ENCODE measurements at places on chromosomes 2 and 18. TPM values are rescaled to one million over a fixed set of nuclear protein-coding genes. Genes with fewer than 3 reads are reported as not detected.

GRCh38 chr2:65025453-65026123, 30.6 kb upstream of the CEP68 start:
- H3K4me3 ChIP-seq, result no peak overlapping the region
- DNase-seq, result no peak
- peaks cover 10% of the 10 kb centered on the region for H3K4me1 ChIP-seq
- H3K36me3 ChIP-seq, result peaks cover 31% of the 10 kb centered on the region
- H3K27me3 ChIP-seq, result no peaks in the 10 kb centered on the region
- H3K27ac ChIP-seq, result no peak overlapping the region

DNA sequence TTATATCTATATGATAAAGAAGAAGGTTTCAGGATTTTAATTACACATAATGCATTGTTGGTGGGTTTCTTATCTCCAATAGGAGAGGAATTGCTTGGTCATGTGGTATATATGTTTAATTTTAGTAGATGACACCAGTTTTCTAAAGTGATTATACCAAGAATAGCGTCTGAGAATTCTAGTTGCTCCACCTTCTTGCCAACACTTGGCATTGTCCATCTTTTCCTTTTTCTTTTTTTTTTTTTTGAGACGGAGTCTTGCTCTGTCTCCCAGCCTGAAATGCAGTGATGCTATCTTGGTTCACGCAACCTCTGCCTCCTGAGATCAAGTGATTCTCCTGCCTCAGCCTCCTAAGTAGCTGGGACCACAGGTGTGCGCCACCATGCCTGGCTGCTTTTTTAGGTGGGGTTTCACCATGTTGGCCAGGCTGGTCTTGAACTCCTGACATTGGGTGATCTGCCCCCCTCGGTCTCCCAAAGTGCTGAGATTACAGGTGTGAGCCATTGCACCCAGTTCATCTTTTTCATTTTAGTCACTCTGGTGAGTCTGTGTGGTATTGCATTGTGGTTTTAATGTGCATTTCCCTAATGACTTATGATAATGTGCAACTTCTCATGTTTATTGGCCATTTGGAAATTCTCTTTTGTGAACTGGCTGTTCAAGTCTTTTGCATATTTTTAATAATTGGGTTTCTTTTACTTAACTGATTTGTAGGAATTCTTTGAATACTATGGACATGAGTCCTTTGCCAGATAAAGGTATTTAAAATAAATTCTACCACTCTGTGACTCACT, 37.3 kb upstream of the ZNF512 start:
- H3K4me1 ChIP-seq, result no peaks in the 10 kb centered on the region
- H3K4me3 ChIP-seq, result no peak overlapping the region
- no peak overlapping the region for H3K27ac ChIP-seq
- peaks cover 5% of the 10 kb centered on the region for H3K27me3 ChIP-seq
- no peaks in the 10 kb centered on the region for H3K36me3 ChIP-seq
- DNase-seq, result no peak

Gene HMSD
- total RNA-seq, result 9.1 TPM

- no peak overlapping the region for H3K27ac ChIP-seq
- H3K4me3 ChIP-seq, result no peak overlapping the region
- H3K36me3 ChIP-seq, result peaks cover 42% of the 10 kb centered on the region
- H3K27me3 ChIP-seq, result no peaks in the 10 kb centered on the region
Observed at GRCh38 chr2:47054868-47055267, 100.2 kb downstream of the STPG4 start.

Gene TFCP2L1
- total RNA-seq, result not detected
